ENCODE measurements at places on chromosomes 4 and X.

GRCh38 chrX:17072721-17073230 is 126.3 kb downstream of the REPS2 start:
- no peak for DNase-seq

DNA sequence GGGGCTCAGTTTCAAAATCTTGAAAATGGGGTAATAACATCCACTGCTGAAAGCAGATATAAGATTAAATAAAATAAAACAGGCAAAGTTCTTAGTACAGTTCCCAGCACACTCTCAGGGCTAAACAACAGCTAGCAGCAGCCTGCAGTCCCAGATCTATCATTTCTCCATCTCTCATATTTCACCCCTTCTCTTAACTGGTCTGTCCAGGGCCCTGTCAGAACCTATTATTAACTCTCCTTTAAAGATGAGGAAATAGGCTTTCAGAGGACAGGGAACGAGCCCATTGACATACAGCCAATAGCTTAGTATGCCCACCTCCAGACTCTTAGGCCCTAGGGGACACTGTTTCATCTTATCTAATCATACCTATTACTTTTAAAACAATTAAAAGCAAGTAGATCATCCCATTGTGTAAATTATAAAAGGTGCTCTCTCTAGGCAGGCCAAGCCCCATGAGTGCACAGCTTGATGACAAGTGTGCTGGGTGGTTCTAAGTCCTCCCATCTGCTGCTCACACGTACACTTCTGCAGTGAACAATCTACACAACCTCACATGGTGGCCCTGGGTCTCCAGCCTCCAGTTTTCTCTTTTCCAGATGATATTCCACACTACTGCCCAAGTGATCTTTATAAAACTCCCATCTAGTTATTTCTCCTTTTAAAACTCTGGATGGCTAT is 119.0 kb downstream of the APBB2 start:
- DNase-seq = no peak

GRCh38 chr4:80538276-80538926 is 202.9 kb downstream of the CFAP299 start:
- DNase-seq = no peak

GRCh38 chr4:132132433-132132832 is 1016.7 kb upstream of the PCDH10 start:
- DNase-seq = no peak

DNA sequence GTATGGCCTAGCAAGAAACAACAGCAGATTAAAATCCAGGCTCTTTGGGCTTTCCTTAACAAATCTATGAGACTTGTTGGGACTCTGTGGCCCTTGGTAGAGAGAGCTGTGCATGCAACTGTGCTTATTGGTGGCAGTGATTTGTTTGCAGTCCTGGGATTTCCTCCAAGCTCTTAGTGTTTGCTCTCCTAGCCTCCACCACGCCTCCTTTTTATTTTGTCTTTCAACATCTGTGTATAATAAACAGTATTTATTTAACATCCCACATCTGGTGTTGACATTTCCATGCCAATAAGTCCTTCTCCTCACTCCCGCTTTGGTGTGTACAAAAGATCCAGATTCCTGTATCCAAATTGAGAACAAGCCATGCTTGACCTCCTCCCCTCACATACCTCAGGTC is 3.1 kb downstream of the TNMD start:
- DNase-seq = no peak

- DNase-seq = no peak
Observed at GRCh38 chr4:42845586-42845985, 46.9 kb upstream of the GRXCR1 start.

DNA sequence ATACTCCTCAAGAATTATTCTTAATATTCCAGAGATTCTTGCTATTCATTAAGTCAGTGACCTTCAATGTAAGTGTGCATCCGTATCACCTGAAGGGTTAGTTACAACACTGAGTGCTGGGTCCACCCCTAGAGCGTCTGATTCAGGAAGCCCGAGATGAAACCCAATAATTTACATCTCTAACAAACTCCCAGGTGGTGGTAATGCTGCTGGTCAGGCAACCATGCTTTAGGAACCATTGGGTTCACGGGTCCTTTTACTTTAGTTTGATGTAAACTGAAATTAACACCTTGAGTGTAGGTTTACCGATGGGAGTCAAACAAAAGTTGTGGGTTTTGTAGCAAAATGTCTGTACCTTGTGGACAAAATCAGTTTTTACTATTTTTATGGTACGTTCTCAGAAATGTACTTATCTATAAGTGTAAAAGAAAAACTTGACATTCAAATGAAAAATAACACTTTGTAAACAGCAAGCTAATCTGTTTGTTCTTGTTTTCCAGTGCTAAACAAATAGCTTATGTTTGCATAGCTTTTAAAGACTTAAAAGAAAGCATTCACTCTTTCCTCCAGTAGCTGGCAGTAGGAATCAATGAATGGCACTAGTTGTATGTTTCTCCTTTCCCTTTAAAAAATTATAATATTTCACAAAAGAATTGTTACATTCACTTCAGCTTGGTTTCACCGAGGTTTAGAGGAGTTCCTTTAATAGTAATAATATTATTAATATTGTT is 32.7 kb downstream of the ACE2 start:
- DNase-seq = no peak

DNA sequence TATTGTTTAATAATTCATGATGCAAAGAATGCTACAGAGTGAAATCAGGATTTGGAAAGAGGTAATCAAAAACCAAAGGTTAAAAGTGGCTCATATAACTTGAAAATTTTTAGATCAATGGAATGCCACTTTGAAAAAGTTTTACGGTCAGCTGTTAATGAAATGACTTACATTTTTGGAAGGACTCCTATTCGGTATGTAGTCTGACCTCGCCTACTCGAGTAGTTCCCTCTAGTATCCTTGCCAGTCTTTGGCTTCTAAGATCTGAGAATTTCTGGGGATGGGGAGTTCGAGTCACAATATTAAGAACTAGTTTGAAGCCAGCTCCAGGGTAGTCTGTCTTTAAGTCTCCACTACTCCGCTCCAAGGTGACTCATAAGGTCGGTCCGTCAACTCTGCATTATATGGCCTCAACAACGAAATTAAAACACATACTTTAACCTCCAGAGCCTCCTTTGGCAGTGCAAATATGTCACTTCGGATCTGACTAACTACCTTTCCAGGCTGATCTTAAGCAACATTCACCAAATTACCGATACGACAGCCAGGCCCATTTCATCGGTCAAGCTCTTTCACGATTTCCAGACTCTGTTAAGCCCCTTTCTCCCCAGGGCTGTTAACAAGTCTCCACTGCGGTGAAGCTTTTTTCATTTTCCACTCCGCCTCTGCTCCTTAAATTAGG is 733 bp upstream of the NAA15 start:
- DNase-seq = no peak

DNA sequence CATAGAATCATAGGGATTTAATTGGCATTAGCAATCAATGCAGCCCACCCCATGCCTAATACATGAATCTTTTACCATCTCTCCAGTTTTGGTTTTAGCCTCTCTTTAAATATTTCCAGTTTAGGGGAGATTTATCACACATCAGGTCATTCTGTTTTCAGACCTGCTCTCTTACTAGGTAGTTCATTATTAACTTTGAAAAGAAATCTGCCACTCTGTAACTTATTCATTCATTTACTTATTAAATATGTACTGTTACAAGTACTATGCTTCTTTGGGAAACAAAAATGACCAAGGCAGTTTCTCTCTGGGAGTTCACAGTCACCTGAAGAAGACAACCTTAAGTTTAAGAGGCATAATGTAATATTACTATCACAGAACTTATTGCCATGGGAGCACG is 62.1 kb downstream of the USO1 start:
- DNase-seq = no peak

GRCh38 chrX:68490644-68491043 is 8.2 kb upstream of the YIPF6 start:
- no peak for DNase-seq

- no peak for DNase-seq
Observed at GRCh38 chr4:161604516-161605300, 559.1 kb downstream of the FSTL5 start.

GRCh38 chr4:8329560-8329858 is 60.0 kb downstream of the HTRA3 start:
- no peak for DNase-seq

DNA sequence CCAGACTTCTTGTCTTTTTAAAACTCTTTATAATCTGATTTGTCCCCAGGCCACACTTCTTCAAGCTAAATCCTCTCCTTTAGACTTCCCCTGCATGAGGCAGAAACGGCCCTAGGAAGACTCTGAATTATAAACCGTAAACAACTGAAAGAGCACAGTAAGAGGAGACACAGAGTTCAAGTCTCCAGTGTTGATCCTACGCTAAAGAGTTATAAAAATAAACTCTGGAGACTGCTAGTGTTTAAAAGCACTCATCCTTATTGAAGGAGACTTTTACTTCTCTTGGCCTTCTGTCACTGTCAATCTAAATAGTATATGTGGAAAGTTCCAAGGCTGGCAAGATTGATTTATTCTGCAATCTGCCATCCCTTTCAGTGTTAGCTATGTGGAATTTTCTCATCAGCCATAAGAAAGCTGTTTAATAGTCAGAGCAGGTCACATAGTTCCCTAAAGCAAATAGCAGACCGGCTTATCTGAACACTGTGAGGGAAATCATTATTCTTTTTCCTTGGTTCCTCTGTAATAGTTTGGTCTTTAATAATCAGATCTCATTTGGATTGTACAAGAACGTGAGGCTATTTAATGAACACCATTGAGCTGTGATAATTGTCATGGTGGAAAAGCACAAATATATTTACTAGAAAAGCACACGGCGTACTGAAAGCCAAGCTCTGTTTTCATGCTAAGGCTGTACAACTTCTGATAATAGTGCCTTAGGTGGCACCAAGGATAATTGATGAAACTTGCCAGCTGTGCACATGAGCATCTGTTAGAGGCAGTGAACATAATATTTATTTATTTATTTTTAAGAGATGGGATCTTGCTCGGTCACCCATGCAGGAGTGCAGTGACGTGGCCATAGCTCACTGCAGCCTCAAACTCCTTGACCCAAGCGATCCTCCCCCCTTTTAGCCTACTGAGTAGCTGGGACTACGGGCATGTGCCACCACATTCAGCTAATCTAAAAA is 157.7 kb downstream of the CEP135 start:
- no peak for DNase-seq

- DNase-seq = no peak
Observed at GRCh38 chr4:92791871-92792440, 488.2 kb downstream of the GRID2 start.

- DNase-seq = no peak
Observed at GRCh38 chr4:22670956-22671355, 21.8 kb upstream of the GBA3 start.

- DNase-seq = no peak
Observed at GRCh38 chrX:102964940-102965339, 27.9 kb downstream of the RAB40AL start.

DNA sequence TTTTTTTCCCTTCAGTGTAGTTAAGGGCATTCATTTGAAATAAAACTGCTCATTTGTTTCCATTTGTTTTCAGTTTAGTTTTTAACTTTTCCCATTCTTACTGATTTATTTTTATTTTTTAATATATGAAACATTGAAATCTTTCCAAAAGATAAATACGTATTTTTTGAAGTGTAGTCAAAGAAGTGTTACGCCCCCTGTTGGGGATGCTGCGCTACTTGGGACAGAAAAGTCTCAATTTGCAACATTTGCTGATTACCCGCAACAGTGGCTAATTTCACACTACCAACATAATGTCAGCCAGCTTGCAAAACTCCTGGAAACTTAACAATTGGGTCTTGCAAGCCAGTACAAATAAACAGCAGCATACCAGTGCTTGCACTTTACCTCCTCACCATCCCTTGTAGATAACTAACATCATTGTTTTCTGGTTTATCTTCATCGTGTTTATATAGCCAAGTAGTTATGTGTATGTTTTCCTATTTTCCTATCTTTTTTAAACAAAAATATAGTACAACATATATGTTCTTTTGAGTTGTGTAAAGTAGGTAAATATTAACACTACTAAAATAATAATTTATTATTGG is 158.6 kb downstream of the STPG2 start:
- DNase-seq = no peak

- DNase-seq = no peak
Observed at GRCh38 chr4:8071766-8072165, 86.8 kb downstream of the ABLIM2 start.

- DNase-seq = no peak
Observed at GRCh38 chrX:52437212-52437611, 58.4 kb upstream of the XAGE1A start.

- DNase-seq = no peak
Observed at GRCh38 chrX:69538321-69538876, 34.3 kb downstream of the NALF2 start.

- no peak for DNase-seq
Observed at GRCh38 chr4:41143311-41144039, 70.9 kb downstream of the APBB2 start.

GRCh38 chrX:119495734-119496726 is 27.8 kb downstream of the SLC25A5 start:
- DNase-seq = no peak

GRCh38 chr4:167623241-167623572 is 388.9 kb upstream of the SPOCK3 start:
- no peak for DNase-seq

GRCh38 chrX:100409610-100410590 is at the start of gene PCDH19:
PCDH19 (minus strand) TSS chrX:100410273; CDS start chrX:100408597, 1,676 bp downstream.
- no peak for DNase-seq

DNA sequence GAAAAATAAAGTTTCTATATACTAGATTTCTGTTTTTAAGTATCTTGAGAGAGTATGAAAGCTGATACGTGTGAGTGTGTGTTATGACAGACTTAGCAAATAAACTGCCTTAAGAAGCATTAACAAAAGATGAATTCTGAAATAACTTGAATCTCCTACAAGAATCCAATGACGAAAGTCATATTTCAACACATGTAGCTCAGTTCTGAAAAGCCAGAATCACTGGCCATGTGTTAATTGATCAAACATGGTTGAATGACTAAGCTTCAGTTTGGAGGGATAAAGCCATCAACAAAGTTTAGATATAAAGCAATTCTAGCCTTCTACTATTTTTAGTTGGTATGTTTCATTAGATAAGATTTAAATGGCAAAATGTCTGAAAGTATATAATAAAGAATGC is 88.5 kb upstream of the ETNPPL start:
- no peak for DNase-seq

DNA sequence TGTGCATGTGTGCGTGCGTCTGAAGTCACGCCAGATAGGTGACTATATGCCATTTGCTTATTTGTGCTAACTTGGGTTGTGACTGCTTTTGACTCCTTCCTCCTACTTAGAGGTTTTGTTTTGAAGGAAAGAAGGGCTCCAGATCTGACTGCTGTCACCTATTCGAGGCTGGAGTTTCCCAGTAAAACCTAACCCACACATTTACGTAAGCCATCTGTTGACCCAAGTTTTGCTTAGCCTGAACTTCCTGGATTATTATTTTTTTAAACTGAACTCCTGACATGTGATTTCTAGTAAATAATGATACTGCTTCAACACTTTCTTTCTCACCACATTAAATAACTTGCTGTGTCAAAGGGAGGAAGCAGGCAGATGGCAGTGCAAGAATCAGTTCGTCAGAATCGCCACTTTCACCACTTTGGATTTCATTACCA is 41.5 kb downstream of the DTHD1 start:
- DNase-seq = no peak

DNA sequence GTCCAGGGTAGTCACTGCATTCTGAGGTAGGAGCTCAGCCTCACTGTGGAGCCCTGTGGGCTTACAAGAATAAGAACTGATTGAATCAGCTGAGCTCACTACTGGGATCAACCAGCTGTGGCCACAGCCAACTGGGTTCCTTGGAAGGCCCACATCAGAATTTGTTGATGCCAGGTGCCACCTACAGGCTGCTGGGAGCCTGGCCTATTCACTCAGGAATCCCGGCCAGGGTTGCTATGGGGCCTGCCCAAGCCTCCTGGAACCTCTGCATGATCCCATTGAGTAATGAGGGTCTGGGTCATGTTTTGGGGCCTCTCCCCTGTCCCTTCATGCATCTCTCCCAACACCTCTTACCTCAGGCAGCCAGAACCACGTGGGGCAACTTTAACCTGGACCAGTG is 53.9 kb upstream of the KIAA1210 start:
- DNase-seq = no peak

All from NCI-H187 treated with DMSO at 0.1 percent for 48 hours (cell line).